LHCN-M2 (cell line): ENCODE measurements at places on chromosomes 1 and 21. TPM values are rescaled to one million over a fixed set of nuclear protein-coding genes. Genes with fewer than 3 reads are reported as not detected.
A peak's percentile ranks its signal among the peaks of the same experiment; 100 is the strongest.

GRCh38 chr1:169479363-169480066 lies 6.2 kb downstream of the SLC19A2 start:
- no peak for DNase-seq

Gene COL11A1
- total RNA-seq = 41.4 and 54.3 TPM in 2 replicates

- no peak for DNase-seq
Observed at GRCh38 chr21:31531967-31532366, 127.5 kb upstream of the SOD1 start.

DNA sequence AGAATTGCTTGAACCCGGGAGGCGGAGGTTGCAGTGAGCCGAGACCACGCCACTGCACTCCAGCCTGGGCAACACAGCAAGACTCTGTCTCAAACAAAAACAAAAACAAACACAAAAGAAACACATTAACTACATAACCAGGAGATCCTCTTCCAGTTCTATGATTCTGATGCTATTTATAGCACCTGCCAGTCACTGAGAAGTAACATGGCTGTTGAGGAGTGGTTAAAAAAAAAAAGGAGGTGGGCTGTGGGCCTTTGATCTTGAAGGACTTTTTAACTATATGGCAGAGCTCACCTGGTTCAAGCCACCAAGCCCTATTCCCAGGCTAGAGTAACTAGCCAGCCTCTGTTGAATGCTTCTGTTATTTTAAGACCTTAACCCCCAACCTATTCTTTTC lies 148.8 kb downstream of the ZBTB18 start:
- DNase-seq = no peak

DNA sequence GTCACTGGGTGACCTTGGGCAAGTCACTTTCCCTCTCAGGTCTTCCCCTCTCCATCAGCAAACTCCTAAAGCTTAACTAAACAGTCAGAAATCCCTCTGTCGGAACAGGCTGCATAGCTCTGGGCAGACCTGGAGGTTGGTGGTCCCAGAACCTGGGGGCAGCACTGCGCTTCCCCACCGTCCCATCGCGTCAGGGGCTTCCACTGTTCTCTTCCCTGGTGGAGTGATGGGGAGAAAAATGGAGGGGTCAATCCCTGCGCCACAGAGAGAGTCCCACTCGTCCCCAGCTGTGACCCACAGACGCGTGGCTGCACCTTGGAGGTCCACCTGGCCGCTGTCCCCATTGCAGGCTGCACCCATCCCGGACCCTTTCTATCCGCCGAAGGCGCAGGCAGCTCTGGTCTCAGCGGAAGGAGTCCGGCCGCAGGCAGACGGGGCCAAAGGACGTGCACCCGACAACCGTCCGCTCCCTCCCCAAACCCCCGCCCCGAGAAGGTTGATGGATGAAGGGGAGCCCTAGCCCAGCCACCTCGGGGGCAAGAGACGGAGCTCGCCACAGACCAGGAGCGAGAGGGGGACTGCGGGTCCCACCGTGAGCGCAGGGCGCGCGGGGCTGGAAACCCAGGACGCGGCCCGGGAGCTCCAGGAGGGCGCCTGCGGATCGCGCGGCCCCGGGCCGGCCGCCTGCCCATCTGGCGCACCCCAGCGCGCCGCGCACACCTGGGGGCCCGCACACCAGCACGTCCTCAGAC lies 588 bp upstream of the WNT3A start:
- DNase-seq = no peak

GRCh38 chr1:228177721-228178710 lies 12.4 kb downstream of the IBA57 start:
- no peak for DNase-seq

DNA sequence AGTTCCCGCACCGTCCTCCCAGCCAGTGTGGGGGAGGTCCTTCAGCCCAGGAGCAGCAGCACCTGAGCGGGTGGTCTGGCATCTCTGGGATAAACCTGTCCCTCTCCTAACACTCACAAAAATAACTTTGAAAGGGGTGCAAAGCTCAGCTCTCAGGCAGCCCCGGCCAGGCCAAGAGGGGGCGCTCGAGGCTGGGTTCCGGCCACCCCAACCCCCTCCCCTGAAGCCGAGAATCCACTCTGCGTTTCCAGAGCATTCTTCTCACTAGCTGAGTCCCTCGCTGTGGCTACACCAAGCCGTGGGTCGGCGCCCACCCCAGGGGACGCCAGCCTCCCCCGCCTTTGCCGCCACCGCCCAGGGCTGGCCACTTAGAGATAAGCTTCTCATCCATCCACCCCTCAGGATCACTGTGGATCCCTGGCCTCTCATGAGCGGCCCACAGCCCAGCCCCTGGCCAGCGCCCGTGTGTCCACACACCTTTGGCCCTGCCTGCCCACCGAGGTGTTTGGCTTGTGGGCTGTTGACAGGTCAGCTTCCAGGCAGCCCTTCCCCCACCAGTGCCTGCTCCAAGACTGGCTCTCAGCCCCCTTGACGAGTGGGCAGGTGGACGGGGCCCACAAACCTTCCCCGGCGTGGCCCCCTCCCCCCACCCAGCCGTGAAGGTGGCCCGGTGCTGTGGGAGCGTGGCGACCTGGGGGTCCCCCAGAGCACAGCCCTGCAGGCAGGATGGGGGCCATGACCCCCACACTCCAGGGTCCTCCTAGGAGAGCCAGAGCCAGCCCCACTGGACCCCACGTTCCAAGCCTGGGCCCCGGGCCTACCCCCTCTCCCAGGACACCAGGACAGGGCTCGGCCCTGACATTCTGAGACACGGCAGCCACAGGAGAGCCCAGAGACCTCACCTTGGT lies 1.9 kb downstream of the FTCD start:
- DNase-seq = peak; percentile 28

- DNase-seq = no peak
Observed at GRCh38 chr1:192489047-192489446, 86.5 kb upstream of the RGS1 start.

Gene PEAR1
- total RNA-seq = 0.19 and 0.23 TPM in 2 replicates

DNA sequence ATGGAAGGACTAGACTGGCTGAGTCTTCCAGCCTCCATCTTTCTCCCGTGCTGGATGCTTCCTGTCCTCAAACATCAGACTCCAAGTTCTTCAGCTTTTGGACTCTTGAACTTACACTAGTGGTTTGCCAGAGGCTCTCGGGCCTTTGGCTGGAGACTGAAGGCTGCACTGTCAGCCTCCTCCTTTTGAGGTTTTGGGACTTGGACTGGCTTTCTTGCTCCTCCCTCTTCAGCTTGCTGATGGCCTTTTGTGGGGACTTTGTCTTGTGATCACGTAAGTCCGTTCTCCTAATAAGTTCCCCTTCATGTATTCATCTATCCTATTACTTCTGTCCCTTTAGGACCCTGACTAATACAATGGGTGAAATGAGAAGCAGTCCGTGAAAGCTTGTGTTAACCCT lies 196.4 kb downstream of the KAZN start:
- no peak for DNase-seq

Gene LCE2B
- total RNA-seq = not detected in 2 replicates

DNA sequence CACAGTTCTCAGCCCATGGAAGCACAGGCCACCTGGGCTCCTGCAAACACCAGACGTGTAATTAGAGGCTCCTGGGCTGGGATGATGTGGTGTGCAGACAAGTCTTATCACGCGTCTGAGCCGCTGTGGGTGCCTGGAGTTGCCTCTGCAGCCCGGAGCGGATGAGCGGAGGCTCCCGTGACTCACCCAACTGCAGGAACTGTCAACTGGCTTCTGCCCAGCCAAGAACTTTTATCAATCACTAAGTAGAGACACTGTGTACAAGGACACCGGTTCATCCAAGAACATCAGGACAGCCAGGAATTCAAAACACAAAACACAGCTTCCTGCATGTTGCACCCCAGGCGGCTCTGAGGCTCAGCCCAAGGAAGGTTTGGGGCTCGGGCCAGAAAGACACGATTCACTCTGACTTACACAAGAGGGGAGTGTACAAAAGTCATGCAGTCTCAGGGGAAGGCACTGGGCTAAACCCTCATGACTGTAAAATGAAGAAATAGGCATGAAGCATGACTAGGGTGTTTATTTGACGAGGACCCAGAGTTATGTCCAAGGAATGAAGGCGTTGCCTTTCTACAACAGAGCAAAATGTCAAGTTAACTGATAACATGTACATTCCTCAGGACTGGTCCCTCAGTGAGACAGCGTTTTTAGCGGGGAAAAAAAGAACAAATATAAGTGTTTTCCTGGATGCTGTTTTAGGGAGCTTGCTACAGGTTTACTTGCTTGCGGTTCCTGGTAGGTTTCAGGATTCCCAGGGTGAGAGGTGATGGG lies 21.1 kb downstream of the ERRFI1 start:
- peak; percentile 96 for DNase-seq

DNA sequence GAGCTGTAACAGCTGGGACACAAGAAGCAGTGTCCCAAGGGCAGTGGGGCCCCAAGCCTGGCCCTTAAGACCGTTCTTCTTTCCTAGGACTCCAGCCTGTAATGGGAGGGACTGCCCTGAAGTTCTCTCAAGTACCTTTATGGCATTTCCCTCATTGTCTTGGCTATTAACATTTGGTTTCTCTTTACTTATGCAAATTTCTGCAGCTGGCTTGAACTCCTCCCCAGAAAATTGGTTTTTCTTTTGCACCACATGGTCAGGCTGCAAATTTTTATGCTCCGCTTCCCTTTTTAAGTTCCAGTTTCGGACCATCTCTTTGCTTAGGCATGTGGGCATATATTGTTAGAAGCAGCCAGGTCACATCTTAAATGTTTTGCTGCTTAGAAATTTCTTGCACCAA lies 3.1 kb upstream of the MROH9 start:
- no peak for DNase-seq

Gene SDC3
- total RNA-seq = 33.0 and 39.8 TPM in 2 replicates

Gene SPATA21
- total RNA-seq = not detected in 2 replicates

GRCh38 chr1:159929155-159930051 lies 4.1 kb upstream of the TAGLN2 start:
- no peak for DNase-seq

DNA sequence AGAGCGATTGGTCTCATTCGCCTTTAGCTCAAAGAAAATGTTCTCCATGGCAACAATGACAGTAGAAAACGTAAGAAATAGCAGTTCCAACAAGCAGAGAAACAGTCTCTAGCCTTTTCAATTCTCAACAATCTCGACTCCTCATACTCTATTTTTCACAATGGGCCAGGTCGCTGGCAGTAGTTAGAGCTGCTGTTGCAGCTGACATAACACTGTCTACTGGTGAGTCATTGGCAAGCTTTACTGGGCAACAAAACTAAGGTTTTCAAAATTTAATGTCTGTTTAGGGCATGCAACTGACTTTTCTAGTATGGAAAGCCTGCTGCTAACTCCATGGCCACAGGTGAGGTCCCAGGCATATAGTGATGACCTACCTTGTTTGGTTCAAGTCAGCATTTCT lies 221.1 kb upstream of the KAZN start:
- DNase-seq = peak; percentile 78

GRCh38 chr1:179091691-179092165 lies 9.9 kb downstream of the TOR3A start:
- peak; percentile 73 for DNase-seq

GRCh38 chr21:45388611-45389296 lies 16.2 kb upstream of the COL18A1 start:
- DNase-seq = no peak

GRCh38 chr21:28644762-28645161 lies 347.9 kb downstream of the LTN1 start:
- DNase-seq = peak; percentile 12
